ENCODE measurements at places on chromosomes 6 and 20. TPM values are rescaled to one million over a fixed set of nuclear protein-coding genes. Genes with fewer than 3 reads are reported as not detected.

DNA sequence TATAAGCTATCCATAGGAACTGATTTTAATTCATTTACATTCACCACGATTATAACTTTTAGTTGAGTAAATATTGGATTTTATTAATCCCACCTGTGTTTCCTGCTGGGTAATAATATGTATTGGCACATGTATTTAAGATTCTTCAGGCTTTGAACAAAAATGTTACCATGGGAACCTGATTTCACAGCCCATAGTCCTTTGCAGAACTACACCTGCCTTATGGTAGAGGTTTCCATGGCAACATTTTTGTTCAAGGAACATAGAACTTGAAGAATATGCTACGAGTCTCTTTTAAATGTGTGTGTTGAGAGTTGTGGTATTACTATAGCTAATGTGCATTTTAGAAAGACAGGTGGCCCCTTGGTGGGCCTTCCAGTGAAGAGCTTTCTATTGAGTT lies 317.4 kb downstream of the SAMD5 start:
- no peak for DNase-seq

DNA sequence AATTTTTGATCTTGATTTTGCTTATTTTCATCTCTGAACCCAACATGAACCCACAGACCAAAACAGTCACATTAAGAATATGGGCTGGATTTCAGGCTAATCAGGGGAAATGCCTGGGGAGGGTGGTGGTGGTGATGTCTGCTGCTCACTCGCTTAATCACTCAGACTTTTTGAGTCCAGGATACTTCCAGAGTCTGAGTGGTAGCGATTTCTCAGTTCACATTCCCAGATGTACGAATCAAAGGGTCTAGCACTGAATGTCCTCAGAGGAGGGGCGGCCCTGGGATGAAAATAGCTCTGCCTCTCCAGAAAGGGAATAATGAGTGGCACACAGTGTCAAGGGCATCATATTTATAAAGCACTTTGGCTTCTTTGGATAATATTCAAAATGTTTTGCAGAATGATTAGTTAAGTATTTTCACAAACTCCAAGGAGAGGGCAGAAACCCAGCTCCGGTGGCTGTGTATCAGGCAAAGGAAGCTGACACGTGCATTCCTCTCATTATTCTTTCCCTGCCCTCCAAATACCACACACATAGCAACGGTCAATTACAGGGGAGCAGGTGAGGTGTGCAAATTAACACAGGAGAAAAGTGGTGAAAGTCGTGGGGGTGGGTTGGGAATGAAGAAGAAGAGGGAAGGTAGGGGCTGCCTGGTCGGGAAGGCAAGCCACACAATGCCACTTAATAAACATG lies 345.2 kb upstream of the RSPO3 start:
- no peak for DNase-seq

- no peak for DNase-seq
These were observed 212.4 kb upstream of the LRFN2 start for GRCh38 chr6:40799296-40800140.

DNA sequence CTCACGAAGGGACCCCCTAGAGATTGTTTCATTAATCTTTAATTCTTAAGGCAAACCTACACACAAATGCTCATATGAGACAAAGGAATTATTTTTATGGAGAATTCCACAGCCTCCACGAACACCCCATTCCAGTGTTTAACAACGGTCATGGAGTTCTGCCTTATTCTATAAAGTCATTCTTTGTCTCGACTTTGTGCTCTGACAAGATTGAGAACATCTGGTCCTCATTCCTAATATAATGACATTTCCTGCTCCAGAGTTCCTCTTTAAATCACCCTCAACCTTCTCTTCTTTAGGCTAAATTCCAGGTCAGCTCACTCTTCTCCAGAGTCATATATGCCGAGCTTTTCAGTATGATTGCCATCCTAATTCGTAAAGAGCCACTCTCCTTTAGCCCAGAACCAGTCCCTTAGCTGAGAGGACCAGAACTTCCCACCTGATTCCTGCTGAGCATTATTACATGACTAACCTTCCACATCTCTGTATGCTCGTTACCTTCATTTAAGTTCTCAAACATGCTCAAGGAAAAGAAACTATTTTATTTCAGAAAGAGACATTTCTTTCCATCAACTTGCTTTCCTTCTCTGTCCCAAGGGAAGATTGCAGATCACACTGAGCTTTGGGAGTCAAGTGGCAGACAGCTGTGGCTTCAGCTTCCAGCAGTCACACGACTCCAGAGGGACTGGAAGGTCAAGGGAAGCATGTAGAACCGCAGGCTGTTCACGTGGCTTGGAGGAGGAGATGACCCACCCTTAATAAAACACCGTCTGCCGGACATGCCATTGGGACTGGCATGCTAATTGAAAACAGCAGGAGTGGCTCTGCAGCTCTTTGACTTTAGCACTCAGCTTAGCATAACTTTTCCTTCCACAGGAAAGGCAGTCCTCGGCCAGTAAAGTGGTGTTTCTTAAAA lies 467.1 kb upstream of the HSF2 start:
- DNase-seq = peak; percentile 62

DNA sequence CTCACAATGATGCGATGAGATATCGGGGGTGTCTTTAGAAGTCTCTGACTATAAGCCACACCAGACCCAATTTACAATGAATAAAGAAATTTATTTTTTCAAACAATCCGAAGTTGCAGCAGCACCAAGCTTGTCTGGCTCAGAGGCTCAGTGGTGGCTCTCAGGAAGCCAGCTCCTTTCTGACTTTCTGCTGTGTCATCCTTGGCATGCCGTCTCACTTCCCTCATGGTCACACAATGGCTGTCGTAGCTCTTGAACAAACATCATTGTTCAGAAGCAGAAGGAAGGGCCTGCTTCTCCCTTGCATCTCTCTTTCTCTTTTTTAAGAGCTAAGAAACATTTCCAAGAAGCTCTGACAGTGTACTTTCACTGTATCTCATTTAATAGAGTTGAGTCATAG lies 299.0 kb downstream of the DOK5 start:
- no peak for DNase-seq

DNA sequence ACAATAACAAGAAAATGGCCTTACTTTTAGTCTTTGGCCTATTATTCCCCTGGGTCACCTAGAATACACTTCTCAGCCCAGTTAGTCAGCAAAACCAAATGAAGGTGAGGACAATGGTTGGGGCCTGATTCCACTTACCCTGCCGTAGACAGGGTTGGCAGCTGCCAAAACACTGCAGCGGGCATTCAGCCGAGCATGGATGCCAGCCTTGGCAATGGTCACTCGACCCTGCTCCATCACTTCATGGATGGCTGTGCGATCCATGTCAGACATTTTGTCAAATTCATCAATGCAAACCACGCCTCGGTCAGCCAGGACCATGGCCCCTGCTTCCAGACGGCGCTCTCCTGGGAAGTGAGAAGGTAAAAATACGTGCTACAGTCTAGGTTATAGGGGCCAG lies 8.4 kb downstream of the MCM3 start:
- no peak for DNase-seq

Gene GATA5
- polyA plus RNA-seq = not detected
